A549 treated with GW870086 at 1 μM for 4 hours (cell line): ENCODE measurements at places on chromosomes 6 and 20. TPM values are rescaled to one million over a fixed set of nuclear protein-coding genes. Genes with fewer than 3 reads are reported as not detected.

The IL17F gene
- total RNA-seq: not detected in 5 replicates

The LTA gene
- 0.17 to 0.34 TPM in 2 of 5 replicates, not detected in the others for total RNA-seq

The MMP24 gene
- 23.8 to 34.6 TPM (median 31.0 TPM) in 5 replicates for total RNA-seq

The PRKN gene
- total RNA-seq: 0.16 TPM in 1 of 5 replicates, not detected in the others

The ANKEF1 gene
- total RNA-seq: 6.5 to 7.2 TPM (median 6.9 TPM) in 5 replicates
